ENCODE measurements at places on chromosomes 7 and 10. TPM values are rescaled to one million over a fixed set of nuclear protein-coding genes. Genes with fewer than 3 reads are reported as not detected.

Gene CYP3A7
- total RNA-seq = not detected

Gene LRMDA
- 0.95 TPM for total RNA-seq

Gene AIMP2
- total RNA-seq = 110 TPM

Gene TPK1
- total RNA-seq = 22.8 TPM

Gene SFMBT2
- 3.8 TPM for total RNA-seq

Gene CDH23
- under 0.01 TPM for total RNA-seq

Gene SFTPA1
- not detected for total RNA-seq

Gene WEE2
- not detected for total RNA-seq

Gene AKR1C8
- total RNA-seq = 0.10 TPM

Gene OR2A42
- not detected for total RNA-seq

Gene VWDE
- 3.1 TPM for total RNA-seq

Gene DAGLB
- total RNA-seq = 9.8 TPM

Gene NPTX2
- 2.0 TPM for total RNA-seq

Gene PSMG3
- total RNA-seq = 125 TPM

Gene ITPRID1
- not detected for total RNA-seq

Gene VSTM4
- total RNA-seq = not detected

Gene SPDYE11
- total RNA-seq = 0.54 TPM

Gene COA1
- 171 TPM for total RNA-seq

Gene TBXAS1
- 4.0 TPM for total RNA-seq

Gene ZCCHC24
- total RNA-seq = 3.7 TPM

Gene ANLN
- total RNA-seq = 84.9 TPM

Gene ABHD11
- total RNA-seq = 10.7 TPM

Gene TMEM120A
- total RNA-seq = 11.5 TPM

Gene TMEM225B
- total RNA-seq = 1.1 TPM

Gene MALRD1
- total RNA-seq = not detected

Gene NEURL1
- total RNA-seq = 0.14 TPM

Gene HOXA3
- 5.8 TPM for total RNA-seq

Gene SMKR1
- 4.4 TPM for total RNA-seq

Gene TCAF2
- total RNA-seq = 23.0 TPM

Gene LIPF
- not detected for total RNA-seq

Gene FOXP2
- not detected for total RNA-seq

Gene TAS2R41
- not detected for total RNA-seq

Gene HECW1
- 24.7 TPM for total RNA-seq

Gene KIF11
- total RNA-seq = 40.2 TPM

Gene SOSTDC1
- total RNA-seq = 0.10 TPM

Gene ADIRF
- total RNA-seq = not detected

Gene FAM13C
- 0.10 TPM for total RNA-seq

Gene PIK3CG
- total RNA-seq = not detected

Gene WDFY4
- not detected for total RNA-seq

Gene CTTNBP2
- 0.94 TPM for total RNA-seq

Gene CAMK2G
- total RNA-seq = 16.7 TPM

Gene FKBP9
- 146 TPM for total RNA-seq

Gene MEIG1
- total RNA-seq = not detected

Gene STEAP2
- total RNA-seq = 2.2 TPM

Gene KRIT1
- 58.7 TPM for total RNA-seq

Gene RBP3
- total RNA-seq = not detected

Gene ACHE
- total RNA-seq = 0.27 TPM

Gene TMEM130
- total RNA-seq = not detected

Gene AGBL3
- 2.6 TPM for total RNA-seq

Gene FAM237B
- total RNA-seq = not detected

Gene CNPY4
- 4.7 TPM for total RNA-seq

All from NCI-H460 (cell line).